HS-27A (cell line): ENCODE measurements at places on chromosomes 6 and 20.
A peak's percentile ranks its signal among the peaks of the same experiment; 100 is the strongest.

- DNase-seq: no peak
These were observed 12.9 kb downstream of the SLC13A3 start for GRCh38 chr20:46638134-46638897.

- no peak for DNase-seq
These were observed 12.4 kb upstream of the KIF25 start for GRCh38 chr6:167984876-167985604.

- no peak for DNase-seq
These were observed 754 bp downstream of the TNF start for GRCh38 chr6:31575952-31576685.

DNA sequence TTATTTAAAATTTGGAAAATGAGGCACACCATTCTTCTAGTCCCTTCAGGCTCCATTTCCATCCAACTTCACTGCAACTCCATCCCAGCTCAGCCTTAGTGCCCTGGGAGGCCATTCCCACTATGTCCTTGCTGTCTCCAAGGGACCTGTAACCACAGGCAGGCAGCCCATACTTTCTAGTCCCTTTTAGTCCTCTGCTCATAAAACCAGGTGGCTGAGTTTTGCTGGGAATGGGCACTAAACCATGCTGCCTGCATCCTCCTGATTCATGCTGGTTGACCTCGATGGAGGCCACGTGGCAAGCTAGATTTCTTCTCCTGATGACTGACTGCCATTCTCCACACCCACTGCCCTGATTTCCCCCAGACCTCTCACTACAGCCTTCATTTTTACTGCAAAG is 27.5 kb upstream of the MYMX start:
- DNase-seq: no peak

DNA sequence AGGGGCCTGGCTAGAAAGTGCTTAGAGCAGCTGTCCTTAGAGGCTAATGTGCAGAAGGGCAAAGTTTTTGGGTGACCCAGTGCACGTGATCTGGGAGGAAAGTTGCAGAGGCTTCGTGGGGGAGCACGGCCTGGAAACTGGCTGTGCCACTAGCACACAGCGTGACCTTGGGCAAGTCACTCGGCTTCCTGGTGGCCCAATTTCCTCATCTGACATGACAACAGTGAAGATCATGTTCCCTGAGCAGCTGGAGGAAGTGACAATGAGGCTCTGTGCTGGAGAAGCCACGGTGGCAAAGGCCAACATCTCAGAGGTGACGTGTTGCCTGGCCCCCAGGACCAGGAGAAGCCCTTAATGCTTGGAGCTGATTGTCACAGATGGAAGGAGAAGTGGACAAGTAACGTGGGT is 99.5 kb downstream of the FOXC1 start:
- no peak for DNase-seq

DNA sequence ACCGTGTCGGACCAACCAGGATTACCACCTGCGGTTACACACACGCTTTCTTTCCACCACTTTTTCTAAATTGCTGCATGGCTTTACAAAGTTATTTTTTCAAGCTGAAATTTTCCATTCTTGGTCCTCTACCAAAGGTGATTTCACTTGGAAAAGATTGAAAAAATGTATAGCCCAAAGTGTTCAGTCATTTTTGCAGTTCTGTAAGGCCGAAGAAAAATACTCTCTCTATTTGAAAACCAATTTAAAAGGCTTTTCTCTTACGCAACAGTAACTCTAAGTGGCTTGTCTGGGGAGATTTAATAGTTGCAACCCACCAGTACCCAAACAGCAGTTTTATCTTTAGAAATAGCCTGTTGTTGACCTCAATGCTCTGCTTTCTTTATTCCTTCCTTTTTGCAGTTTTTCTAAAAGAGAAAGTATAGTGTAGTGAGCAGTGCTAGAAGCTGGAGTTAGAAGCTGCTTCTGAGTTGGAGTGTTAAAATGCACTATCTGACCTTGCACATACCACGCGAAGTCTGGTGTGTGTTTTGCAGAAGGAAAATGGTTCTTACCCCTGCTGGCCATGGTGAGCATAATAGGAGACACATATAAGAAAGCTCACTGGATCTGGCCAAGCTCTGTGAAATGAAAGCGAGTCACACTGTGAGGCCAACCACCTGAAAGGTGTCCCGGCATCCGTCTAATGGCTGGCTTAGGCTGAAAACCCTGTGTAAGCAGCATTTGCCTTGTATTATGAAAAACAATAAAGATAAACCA is 271.6 kb upstream of the PRND start:
- DNase-seq: no peak

- DNase-seq: no peak
These were observed 156.8 kb downstream of the DLL1 start for GRCh38 chr6:170134031-170134470.

- no peak for DNase-seq
These were observed 114.5 kb upstream of the SCGN start for GRCh38 chr6:25537349-25538018.

DNA sequence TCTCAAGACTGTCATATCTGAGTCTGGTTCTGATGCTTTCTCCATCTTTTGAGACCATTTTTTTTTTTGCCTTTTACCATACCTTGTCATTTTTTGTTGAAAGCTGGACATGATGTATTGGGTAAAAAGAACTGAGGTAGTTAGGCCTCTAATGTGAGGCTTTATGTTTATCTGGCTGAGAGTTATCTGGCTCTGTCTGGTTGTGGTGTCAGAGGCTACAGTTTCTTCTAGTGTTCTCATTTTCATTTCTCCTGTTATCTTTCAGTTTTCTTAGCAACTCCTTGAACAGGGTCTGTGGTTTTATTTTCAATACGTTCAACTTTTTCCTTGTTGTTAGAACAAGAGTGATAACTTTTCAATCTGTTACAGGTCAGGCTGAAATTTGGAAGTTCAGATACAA is 49.2 kb upstream of the ATXN1 start:
- DNase-seq: no peak

DNA sequence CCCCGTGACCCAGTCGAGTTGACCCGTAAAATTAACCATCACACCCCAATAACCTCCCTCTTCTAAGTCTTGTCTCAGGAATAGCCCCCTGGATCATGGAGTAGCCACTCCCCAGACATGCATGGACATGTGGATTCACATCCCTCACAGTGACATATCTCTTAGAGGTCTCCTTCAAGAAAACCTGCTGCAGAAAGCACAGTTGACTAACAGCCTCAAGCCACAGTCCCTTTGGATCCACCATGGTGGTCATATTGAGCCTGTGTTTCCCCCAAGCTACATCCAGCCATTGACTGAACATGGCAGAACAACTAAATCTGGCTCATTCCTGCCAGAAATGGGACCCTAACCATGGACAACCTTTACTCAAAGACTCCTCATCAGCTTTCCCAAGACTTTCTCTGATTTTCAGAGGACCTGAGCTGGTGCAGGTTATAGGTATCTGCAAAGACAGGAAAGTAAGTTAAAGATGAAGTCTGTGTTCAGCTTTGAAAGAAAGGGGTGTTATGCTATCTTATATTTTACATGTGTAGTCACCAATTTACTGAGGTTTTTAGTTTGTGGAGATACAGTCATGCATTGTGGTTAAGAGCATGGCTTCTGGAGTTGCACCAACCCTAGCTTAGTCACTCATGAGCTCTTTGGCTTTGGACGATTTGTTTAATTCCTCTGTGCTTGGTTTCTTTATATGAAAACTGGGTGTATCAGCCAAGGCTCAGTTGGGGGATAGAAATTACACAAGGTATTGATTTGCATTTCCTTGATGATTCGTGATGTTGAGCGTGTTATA is 219.1 kb downstream of the MYLK4 start:
- DNase-seq: no peak

DNA sequence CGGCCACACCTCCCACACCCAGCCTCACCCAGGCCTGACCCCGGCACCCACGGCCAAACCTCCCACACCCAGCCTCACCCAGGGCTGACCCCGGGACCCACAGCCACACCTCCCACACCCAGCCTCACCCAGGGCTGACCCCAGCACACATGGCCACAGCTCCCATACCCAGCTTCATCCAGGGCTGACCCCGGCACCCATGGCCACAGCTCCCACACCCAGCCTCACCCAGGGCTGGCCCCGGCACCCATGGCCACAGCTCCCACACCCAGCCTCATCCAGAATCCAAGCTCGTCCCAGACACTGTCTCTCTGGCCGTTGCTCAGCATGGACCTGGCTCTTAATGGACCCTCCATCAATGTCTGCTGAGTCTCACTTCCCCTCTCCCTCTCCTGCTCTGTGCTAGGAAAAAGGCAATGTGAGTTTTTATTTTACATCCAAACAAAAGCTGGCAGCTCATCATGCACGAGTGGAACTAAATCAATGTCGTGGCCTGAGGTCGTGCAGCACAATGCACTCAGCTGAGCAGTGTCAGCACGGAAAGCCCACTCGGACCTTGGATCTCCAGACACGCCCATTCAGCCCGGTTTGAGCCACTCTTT is 36.1 kb downstream of the NINL start:
- no peak for DNase-seq

DNA sequence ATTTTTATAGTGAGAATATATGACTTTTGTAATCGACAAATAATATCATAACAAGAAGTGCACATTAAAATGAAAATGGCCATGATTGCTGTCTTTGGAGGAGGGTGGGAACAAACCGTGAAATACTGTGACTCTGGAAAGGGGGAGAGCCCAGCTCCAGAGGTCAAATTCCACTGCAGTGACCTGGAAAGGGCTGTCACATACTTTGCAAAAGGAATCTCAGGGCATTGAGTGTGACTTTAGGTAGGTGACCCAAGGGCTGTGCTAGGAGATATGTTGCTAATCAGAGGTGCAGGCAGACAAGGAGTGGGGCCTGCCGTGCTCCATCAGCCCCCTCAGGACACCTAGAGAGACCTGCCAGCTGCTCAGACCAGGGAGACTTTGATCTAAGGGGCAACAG is 28.1 kb upstream of the BMP7 start:
- no peak for DNase-seq

DNA sequence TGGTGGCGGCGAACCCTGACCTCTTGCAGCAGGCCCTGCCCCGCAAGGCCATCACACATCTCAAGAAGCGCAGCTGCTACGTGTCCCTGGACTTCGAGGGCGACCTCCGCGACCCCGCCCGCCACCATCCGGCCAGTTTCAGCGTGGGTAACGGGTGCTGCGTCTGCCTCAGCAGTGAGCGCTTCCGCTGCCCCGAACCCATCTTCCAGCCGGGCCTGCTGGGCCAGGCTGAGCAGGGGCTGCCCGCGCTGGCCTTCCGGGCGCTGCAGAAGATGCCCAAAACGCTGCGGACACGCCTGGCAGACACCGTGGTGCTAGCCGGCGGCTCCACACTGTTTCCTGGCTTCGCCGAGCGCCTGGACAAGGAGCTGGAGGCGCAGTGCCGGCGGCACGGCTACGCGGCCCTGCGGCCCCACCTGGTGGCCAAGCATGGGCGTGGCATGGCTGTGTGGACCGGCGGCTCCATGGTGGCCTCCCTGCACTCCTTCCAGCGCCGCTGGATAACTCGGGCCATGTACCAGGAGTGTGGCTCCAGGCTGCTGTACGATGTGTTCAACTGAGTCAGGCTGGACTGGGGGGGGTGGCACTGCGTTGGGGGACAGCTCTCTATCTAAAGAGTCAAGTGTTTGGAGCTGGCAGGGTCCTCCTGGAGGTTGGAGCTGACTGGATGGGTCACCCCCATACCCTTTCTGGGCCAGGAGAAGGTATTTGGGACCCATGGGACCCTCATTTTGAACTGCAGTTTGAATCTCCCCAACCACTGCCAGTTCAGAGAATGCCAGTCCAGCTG is 1.1 kb downstream of the ACTL10 start:
- DNase-seq: no peak

- DNase-seq: no peak
These were observed 82.2 kb downstream of the TIAM2 start for GRCh38 chr6:155077331-155077730.

DNA sequence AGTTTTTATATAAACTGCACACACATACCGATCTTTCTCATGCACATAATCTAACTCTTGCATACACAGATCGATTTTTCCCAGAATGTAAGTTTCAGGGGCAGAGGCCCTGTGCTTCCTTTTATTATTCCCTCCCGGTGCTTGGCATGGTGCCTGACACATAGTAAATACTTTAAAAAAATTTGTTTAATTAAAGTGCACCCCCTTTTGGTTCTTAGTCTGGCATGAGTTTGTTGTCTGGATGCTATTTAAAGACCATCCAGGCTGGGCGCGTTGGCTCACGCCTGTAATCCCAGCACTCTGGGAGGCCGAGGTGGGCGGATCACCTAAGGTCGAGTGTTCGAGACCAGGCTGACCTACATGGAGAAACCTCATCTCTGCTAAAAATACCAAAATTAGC is 5.4 kb upstream of the DEK start:
- no peak for DNase-seq

- no peak for DNase-seq
These were observed 67.8 kb upstream of the RALGAPA2 start for GRCh38 chr20:20780127-20780824.

- no peak for DNase-seq
These were observed 9.3 kb upstream of the SALL4 start for GRCh38 chr20:51811514-51812128.

GRCh38 chr20:5364997-5365597 is 48.3 kb upstream of the PROKR2 start:
- DNase-seq: no peak

DNA sequence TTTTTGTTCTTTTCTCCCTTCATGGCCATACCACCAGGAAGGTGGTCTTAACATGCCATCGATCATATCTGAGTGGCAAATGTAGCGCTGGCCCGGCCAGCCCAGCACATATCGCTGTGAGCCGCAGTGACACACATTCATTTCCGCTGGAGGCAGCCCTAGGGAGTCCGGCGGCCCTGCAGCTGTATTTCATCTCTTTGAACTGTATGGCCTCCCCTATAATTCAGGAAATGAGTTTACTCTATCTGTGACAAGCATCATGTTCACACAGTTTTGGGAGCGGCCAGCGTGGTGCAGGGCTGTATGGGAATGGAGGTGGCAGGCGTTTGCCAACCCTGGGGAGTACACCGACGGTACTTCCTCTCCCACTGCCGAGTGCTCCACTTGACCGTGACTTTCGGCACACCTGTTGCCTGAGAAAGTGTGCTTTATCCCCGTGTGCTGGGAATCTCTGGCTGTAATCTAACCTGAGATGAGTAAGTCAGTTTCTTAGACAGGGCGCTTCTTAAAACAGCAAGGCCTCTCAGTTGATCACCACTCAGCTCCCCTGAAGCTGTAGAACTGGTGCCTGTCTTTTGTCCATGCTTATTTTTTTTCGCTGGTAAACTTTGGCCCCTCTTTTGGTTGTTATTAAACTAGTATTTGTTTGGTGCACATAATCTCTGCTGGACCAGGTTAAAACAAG is 257.1 kb upstream of the TAB2 start:
- no peak for DNase-seq

- peak; percentile 52 for DNase-seq
These were observed 563 bp downstream of the MGME1 start for GRCh38 chr20:17969278-17969883.

- DNase-seq: no peak
These were observed 22.9 kb downstream of the HLA-DRA start for GRCh38 chr6:32462609-32463008.
